ENCODE measurements at places on chromosomes 11 and 22. TPM values are rescaled to one million over a fixed set of nuclear protein-coding genes. Genes with fewer than 3 reads are reported as not detected.

TSGA10IP gene
- not detected for total RNA-seq

LARGE2 gene
- 0.44 TPM for total RNA-seq

OR52H1 gene
- not detected for total RNA-seq

LRRC32 gene
- 0.87 TPM for total RNA-seq

SCUBE2 gene
- total RNA-seq = 0.55 TPM

DNA sequence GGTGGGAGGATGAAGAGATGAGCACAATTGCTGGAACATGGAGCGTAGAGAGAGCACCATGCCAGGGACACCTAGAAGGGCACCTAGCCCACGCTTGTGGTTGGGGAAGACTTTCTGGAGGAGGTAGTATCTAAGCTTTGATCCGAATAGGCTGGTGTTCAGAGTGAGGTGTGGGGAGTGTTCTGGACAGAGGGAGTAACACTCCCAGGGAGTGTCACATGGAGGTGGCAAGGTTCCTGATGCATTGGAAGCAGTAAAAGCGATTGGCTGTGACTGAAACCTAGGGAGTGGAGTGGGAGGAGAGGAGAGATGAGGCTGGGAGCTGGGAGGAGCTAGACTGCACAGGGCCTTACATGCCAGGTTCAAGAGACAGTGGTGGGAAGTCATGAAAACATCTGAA, 188.0 kb upstream of the NCAM1 start:
- no peak overlapping the region for H3K4me3 ChIP-seq
- peaks cover 8% of the 10 kb centered on the region for H3K4me1 ChIP-seq
- no peak for DNase-seq

DNA sequence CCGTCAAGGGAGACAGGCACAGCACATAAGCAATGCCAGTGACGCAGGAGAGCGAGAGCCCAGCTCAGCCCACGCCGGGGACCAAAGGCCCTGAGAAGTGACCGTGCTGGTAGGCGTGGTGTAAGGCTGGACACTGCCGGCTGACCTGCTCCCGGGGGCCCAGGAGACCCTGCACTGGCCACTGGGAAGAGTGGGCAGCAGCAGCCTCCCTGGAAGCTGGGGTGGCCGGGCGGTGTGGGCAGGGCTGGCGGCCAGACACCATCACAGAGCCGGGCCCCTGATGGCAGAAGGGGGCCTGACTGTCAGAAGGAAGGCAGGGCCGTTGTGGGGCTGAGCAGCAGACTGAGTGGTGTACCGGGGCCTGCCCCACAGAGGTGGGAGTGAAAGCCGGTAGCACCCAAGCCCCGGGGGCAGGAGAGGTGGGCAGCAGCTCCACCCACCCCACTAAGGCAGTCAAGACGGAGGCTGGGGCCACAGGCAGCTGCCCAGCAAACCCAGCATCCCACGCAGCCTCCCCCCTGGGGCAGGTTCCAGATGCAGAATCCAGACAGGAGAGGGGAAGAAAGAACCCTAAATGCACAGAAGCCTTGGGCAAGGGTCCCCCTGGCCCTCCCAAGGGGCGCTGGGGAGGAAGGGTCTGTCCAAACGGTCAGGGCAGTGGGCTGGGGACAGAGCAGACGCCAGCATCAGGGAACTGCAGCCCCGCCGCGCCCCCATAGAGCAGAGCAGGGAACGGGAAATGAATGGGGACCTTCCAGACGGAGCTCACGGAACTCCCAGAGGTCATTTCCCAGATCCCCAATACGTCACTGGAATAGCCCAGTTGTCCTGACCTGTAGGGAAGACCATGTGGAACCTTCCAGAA, 205.2 kb downstream of the BRD1 start:
- H3K36me3 ChIP-seq = no peaks in the 10 kb centered on the region
- no peaks in the 10 kb centered on the region for H3K4me1 ChIP-seq
- H3K27ac ChIP-seq = no peak overlapping the region
- no peaks in the 10 kb centered on the region for H3K27me3 ChIP-seq
- no peak overlapping the region for H3K4me3 ChIP-seq

- no peak for DNase-seq
- no peak overlapping the region for H3K27ac ChIP-seq
- peaks cover 39% of the 10 kb centered on the region for H3K4me1 ChIP-seq
Observed at GRCh38 chr11:103070142-103070541, 21.8 kb downstream of the DCUN1D5 start.

DNA sequence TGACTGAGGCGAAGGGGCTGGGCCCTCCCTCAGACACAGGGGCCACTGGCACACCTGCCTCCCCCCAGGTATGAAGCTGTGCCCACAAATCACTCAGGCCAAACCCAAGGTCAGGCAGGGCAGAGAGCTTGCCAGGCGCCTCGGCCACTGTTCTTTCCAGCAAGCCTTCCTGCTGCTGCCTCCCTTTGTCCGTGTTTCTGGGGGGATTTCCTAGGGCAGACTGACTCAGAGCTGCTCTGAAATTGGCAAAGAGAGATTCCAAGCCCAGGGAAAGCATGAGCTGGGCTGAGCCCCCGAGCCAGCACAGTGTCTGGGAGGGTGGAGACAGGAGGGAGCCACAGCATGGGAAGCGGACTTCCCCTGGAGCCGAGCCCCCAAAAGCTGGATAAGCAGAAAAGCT, 33.2 kb downstream of the PPP2R1B start:
- no peak overlapping the region for H3K4me3 ChIP-seq
- no peak overlapping the region for H3K27ac ChIP-seq
- peaks cover 3% of the 10 kb centered on the region for H3K36me3 ChIP-seq
- no peak for DNase-seq
- peaks cover 2% of the 10 kb centered on the region for H3K4me1 ChIP-seq

- peak; percentile 65 for DNase-seq
- H3K27me3 ChIP-seq = no peaks in the 10 kb centered on the region
- H3K4me1 ChIP-seq = peaks cover 59% of the 10 kb centered on the region
Observed at GRCh38 chr11:96014217-96014616, 90.3 kb upstream of the MTMR2 start.

DNA sequence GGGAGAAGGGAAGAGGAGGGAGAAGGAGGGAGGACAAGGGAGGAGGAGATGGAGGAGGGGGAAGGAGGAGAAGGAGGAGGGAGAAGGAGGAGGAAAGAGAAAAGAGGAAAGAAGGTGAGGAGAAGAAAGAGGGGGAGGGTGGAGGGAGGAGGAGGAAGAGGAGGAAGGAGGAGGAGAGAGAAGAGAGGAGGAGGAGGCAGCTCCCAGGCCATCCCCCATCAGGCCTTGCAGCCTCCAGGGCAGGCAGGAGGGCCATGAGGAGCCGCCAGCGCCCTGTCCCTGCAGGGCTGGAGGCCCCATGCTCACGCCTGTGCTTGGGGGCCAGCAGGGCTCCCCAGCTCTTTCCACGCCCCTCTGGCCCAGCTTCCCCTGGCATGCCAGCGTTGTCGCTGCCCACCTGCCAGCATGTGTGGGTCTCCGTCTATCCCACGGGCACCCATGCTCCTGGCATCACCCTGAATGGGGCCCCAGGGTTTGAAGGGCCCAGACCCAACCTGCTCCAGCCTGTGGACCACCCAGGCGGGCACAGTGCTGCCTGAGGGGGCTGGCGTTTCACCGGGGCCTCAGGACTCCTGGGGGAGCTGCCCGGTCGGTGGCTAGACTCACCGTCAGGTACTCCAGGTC, 5.2 kb downstream of the TSPAN32 start:
- DNase-seq = no peak
- no peaks in the 10 kb centered on the region for H3K27me3 ChIP-seq

DNA sequence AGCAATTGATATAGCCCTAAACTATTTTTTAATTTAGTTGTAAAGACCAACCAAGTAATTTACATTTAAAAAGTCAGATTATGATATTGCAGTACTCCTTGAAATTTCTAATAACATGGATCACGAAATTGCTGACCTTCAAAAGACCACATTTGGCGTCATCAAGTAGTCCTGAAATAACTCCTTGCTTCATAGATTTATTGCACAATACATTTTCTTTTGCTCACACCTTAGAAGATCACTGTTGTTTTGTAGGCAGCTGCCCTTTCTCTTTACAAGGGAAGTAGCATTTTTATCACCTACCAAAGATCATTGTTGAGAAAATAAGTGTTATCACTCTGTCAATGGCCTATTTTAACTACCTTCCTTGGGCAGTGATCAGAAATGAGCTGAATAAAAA, 815.8 kb downstream of the METTL15 start:
- no peak overlapping the region for H3K27ac ChIP-seq
- no peaks in the 10 kb centered on the region for H3K36me3 ChIP-seq
- no peaks in the 10 kb centered on the region for H3K27me3 ChIP-seq
- DNase-seq = no peak
- no peaks in the 10 kb centered on the region for H3K4me1 ChIP-seq

- H3K4me3 ChIP-seq = no peak overlapping the region
- no peaks in the 10 kb centered on the region for H3K27me3 ChIP-seq
- H3K4me1 ChIP-seq = no peaks in the 10 kb centered on the region
- no peak overlapping the region for H3K27ac ChIP-seq
- H3K36me3 ChIP-seq = no peaks in the 10 kb centered on the region
Observed at GRCh38 chr11:26909515-26909914, 84.4 kb upstream of the FIBIN start.

DNA sequence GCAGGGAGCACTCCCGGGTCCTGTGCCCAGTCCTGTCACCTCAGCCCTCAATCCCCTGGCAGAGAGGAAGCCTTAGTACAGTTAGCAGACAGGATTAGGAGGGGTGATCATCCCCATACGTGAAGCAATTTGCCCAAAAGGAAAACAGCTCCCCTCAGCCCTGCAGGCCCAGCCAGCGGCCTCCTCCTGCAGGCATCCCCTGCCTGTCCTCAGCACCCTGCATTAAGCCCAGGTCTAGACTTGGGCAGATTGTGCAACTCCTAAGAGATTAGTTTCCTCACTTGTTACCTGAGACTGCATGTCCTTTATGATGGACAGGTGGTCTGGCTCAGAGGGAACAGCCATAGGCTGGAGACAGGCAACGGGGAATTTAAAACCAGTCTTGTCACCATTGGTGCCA, 95.5 kb upstream of the TMEM45B start:
- H3K4me1 ChIP-seq = peaks cover 10% of the 10 kb centered on the region
- DNase-seq = no peak
- no peak overlapping the region for H3K27ac ChIP-seq
- peaks cover 4% of the 10 kb centered on the region for H3K27me3 ChIP-seq

- H3K27me3 ChIP-seq = peaks cover 15% of the 10 kb centered on the region
- DNase-seq = peak; percentile 29
- no peak overlapping the region for H3K4me3 ChIP-seq
- no peaks in the 10 kb centered on the region for H3K36me3 ChIP-seq
- peaks cover 6% of the 10 kb centered on the region for H3K4me1 ChIP-seq
Observed at GRCh38 chr22:50260801-50261614, 475 bp downstream of the MAPK12 start.

GRCh38 chr11:44792171-44792570, 65.4 kb downstream of the TSPAN18 start:
- H3K36me3 ChIP-seq = no peaks in the 10 kb centered on the region
- no peak for DNase-seq
- H3K4me1 ChIP-seq = no peaks in the 10 kb centered on the region
- H3K27ac ChIP-seq = peak overlapping the region; percentile 6
- no peak overlapping the region for H3K4me3 ChIP-seq

DNA sequence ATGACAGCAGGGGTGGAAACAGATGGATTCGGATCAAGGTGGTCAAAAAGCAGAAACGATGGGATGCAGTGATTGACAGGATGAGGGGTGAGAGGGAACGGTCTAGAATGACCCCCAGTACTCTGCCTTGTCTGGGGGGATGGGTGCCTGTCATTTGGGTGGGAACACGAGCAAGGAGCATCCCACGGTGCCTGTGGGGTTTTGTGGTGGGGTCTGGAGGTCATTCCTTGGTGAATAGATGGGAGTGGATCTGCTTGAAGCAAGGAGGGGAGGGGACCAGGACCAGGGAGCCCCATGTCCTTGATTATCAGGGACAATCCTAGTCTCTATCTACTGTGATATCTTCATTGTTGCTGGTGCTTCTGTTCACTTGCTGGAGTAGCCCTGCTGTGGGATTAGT, 8.1 kb upstream of the CERK start:
- H3K27me3 ChIP-seq = no peaks in the 10 kb centered on the region
- no peak overlapping the region for H3K27ac ChIP-seq
- DNase-seq = no peak
- peaks cover 5% of the 10 kb centered on the region for H3K36me3 ChIP-seq
- no peak overlapping the region for H3K4me3 ChIP-seq

GRCh38 chr22:48605856-48606481, 1221.7 kb downstream of the BRD1 start:
- H3K36me3 ChIP-seq = no peaks in the 10 kb centered on the region
- H3K4me3 ChIP-seq = no peak overlapping the region
- no peak for DNase-seq
- H3K27ac ChIP-seq = no peak overlapping the region
- H3K4me1 ChIP-seq = no peaks in the 10 kb centered on the region
